ENCODE measurements at places on chromosomes 11 and 22.

DNA sequence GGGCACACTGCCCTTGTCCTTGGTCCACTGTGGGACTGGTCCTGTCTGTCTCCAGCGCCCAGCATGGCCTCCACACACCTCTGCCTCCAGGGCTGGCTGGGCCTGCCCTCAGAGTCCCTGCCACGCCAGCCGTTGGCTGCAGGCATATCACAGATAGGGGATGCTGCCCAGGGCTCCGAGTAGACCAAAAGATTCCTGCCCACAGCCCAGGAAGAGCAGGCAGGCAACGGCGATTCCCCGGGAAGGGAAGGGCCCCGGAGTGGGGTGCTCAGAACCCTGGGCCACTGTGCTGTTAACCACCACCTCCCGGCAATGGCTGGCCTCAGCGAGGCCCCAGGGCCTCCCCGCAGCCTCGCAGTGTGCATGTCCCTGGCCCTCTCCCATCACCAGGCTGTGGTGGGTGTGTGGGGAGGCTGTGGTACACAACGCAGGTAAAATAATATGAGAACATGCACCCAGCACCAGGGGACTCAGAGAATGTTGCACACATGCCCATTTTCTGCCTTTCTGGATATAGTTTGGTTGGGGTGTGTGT is 2.2 kb downstream of the IFITM5 start:
- DNase-seq, result no peak

- DNase-seq, result peak; percentile 89
Measured at GRCh38 chr11:69915501-69916250, 96.5 kb upstream of the FGF3 start.

DNA sequence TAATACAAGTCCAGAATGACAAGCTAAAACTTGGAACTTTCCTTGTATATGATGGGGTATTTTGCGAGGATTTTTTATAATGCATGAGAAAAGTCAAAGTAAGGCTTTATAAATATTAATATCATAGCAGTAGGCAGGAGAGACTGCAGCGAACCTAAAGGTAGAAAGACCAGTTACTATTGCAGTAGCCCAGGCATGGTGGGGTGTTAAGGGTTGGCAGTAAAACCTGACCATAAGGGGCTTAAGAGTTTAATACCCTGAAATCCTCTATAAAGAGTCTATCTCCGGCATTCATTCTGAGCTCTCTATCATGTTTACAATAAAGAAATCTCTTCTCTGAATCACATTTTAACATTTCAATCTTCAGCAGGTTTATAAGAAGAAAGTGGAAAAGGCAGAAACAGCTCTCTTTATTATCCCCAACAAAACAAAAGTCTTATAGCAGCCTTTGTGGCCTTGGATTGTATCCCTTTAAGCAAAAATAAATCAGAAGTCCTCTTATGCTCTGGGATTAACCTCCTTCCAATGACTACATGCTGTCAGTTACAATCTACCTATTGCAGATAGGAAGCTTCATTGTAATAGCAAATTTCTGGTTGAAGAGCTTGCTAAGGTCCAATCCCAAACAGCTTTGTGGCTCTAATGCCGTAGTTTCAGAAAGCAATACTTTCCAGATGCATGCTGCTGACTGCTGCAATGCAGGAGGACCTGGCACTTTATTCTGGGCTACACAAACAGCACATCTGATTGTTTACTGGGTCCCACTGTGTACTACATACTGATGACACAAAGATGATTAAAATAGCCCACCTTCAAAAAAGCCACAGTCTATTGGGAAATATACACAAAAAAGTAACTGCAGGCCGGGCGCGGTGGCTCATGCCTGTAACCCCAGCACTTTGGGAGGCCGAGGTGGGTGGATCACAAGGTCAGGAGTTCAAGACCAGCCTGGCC is 45.8 kb downstream of the SIK3 start:
- DNase-seq, result no peak

- DNase-seq, result no peak
Measured at GRCh38 chr22:25060522-25061071, 108.1 kb downstream of the KIAA1671 start.

DNA sequence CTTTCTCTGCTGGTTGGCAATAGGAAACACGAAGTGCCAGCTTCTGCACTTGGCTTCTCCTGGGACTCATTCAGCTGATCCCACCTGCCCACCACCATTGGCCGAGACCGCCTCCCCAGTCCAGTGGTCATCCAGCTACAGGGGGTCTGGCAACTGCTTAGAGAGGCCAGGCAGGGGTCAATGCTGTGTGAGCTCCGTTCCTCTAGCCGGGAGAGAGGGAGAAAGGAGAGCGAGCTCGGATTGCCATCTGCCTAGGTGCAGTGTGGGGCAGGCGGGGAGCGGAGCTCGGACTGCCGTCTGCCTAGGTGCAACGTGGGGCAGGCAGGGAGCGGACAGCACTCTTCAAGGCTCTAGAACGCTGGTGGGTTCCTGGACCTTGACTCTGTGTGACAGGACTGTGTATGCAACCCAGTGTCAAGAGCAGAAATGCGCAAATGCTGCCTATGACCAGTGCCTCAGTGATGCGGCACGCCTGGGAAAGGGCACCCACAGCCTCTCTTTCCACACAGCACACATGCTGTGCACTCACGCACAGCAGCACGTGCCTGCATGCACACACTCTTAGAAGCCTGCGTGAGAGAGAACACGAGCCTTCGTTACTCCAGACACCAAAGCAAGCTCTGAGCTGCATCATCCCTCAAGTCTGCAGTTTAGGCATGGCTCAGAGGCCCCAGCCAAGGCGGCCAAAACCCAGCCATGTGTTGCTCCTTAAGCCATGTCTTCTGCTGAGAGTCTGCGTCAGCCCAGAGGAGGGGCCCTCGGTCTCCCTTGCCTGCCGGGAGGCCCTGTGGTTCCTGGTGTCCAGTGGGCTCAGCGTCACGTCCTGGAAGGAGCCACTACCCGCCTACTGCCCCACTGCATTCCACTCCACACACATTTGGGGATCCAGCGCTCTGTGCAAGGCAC is 26.8 kb upstream of the JAM3 start:
- DNase-seq, result no peak

GRCh38 chr11:47466701-47467250 is 17.8 kb upstream of the RAPSN start:
- DNase-seq, result peak; percentile 54

GRCh38 chr11:74671520-74672196 is 59.6 kb downstream of the CHRDL2 start:
- no peak for DNase-seq
